ENCODE measurements at places on chromosomes 3 and 15.

DNA sequence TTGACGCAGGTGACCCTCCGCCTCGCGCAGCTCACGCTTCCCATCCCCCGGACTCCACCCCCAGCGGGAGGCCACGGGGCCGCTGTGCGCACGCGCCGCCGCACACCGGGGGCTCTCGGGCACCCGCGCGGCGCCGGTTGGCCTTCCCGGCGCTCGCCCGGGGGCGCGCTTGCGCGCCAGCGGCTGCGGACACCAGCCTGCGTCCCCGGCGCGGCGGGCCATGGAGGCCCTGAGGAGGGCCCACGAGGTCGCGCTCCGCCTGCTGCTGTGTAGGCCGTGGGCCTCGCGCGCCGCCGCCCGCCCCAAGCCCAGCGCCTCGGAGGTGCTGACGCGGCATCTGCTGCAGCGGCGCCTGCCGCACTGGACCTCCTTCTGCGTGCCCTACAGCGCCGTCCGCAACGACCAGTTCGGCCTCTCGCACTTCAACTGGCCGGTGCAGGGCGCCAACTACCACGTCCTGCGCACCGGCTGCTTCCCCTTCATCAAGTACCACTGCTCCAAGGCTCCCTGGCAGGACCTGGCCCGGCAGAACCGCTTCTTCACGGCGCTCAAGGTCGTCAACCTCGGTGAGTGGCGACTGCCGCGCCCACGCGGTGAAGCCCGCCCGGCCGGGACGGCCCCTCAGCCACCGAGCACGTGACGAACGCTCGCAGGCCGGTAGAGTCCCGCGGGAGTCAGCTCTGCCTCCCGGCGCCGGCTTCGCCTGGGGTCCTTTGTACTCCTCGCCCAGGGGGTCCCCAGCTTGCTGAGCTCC lies at the start of gene C15orf61:
TSS of gene C15orf61 (plus strand) at position 103 of the 754 bp plus-strand sequence. CDS start at position 221, 118 bp downstream.
- DNase-seq = peak; percentile 84

- no peak for DNase-seq
These were observed 301.9 kb downstream of the CACNA2D3 start for GRCh38 chr3:54424292-54424691.

GRCh38 chr3:195003893-195004289 lies 267.1 kb downstream of the XXYLT1 start:
- DNase-seq = no peak

DNA sequence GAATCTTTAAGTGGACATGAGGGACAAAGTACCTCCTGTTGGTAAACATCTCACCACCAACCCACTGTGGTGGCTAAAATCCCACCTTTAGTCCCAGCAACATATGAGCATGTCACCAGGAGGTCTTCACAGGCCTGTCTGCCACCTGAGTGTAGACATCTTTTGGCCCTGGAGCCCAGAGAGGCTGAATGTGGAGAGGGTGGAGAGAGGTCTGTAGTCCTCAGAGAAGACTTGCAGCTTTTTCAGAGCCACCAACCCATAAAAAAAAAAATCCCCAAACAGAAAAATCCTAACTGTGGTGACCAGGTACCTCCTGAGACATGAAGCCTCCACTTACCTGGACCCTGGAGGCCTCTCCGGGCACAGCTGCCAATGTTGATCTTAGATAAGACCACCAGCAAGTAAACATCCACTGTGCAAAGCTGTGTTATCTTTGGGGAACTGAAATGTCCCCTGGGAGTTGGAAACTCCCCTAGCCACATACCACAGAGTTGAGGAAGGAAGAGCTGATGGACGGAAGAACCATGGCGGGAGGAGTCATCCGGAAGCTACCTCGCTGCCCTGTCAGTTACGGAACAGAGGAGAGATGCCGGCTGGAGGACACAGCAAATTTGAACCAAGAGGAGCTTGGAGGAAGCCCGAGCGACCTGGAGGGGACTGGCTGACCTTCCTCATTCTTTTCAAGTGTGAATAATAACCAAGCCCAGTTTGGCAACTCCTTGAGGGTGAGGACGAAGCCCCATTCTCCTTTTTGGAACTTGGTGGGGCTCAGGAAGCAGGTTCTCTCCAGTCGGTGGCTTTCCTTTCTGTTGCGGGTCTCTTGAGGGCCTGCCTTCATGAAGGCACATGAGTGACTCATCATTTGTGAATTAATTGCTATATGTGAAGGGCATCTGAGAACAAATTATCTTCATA lies at the start of gene GHRL:
TSS of gene GHRL (minus strand) at position 443 of the 915 bp plus-strand sequence. CDS start 2,767 bp downstream, outside the sequence.
- no peak for DNase-seq

DNA sequence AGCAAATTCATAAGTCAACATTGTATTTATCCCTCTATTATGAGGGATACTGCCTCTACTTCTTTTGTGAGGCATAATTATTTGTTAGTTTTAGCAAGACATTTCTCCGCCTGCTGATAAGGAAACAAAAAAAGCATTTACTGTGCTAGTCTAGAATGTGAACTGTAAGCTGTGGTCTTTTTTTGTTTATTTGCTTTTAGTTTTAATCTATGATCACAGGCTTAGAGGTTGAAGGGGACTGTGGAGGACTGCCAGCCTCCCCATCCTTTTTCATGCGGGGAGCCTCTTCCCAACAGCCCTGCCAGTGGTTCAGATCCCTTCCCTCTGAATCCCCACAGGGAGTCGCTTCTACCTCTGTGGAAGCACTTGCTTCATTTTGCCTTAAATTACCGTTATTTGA lies 331.0 kb upstream of the ROPN1 start:
- no peak for DNase-seq

Measured in endothelial cell of umbilical vein (primary cell).